ENCODE measurements at places on chromosomes 2 and 18.

DNA sequence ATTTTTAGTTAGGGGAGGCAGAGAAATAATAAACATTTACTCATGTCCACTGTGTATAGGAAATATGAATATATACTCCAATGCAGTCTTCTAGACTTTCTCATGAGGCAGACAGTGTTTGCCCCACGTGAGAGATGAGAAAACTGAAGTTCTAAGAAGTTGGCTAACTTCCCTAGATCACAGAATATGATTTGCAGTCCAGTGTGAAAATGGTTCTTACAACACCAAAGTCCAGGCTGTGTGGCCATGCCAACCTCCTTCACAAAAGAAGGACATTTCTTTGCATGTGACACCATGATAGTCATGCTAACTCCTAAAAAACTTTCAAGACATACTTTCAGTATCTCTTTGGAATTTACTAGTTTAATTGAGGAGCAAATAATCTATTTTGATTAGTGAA, 143.7 kb downstream of the IRS1 start:
- DNase-seq = no peak

DNA sequence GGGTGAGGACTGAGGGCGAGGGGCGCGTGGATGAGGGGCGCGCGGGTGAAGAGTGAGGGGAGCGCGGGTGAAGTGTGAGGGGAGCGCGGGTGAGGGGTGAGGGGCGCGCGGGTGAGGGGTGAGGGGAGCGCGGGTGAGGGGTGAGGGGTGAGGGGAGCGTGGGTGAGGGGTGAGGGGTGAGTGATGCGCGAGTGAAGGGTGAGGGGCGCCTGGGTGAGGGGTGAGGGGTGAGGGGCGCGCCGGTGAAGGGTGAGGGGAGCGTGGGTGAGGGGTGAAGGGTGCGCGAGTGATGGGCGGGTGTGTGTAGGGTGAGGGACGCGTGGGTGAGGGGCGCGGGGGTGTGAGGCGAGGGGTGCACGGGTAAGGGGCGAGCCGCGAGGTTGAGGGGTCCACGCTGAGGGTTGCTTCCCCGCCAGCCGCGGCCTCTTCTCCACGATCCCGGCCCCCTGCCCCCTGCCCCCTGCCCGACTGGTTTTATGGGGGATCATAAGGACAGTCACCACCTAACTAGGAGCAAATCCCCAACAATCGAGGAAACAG, 1.1 kb upstream of the SLC66A2 start:
- no peak for DNase-seq

DNA sequence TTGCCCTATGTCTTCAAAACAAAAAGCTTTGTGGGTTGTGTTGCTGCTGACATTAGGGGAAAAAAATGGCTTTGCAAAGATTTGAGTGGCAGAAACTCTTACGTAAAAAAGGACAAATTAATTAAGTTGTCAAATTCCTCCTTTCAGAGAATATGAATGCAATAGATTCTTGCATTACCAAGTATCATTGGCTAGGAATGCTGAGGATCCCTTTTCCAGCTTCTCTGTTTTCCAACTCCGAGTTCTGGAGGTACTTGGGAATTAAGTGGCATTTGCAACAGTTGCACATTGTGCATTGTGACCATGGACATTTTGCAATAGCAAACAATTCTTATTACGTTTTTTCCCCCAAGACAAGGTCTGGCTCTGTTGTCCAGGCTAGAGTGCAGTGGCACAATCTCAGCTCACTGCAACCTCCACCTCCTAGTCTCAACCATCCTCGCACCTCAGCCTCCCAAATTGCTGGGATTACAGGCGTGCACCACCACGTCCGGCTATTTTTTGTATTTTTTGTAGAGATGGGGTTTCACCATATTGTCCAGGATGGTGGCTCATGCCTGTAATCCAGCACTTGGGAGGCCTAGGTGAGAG, 29.9 kb upstream of the PPP1CB start:
- DNase-seq = no peak

DNA sequence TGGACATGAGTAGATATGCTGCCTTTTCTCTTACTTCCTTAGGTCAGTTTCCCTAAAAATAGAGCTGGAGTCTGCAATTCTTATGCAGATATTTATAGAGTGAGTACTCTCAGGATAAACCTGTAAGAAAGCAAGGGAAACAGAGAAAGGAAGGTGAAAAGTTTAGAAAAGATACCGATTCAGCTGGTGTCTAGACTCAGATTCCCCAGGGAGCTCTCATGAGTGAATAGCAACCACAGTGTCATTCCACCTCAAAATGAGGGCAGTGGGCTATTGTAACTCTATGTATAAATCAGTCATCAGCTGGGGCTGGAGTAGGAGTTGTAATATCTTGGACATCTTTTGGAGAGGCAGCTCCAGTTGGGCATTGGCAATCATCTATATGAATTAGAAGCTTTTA, 1485.1 kb upstream of the TMEFF2 start:
- DNase-seq = no peak

DNA sequence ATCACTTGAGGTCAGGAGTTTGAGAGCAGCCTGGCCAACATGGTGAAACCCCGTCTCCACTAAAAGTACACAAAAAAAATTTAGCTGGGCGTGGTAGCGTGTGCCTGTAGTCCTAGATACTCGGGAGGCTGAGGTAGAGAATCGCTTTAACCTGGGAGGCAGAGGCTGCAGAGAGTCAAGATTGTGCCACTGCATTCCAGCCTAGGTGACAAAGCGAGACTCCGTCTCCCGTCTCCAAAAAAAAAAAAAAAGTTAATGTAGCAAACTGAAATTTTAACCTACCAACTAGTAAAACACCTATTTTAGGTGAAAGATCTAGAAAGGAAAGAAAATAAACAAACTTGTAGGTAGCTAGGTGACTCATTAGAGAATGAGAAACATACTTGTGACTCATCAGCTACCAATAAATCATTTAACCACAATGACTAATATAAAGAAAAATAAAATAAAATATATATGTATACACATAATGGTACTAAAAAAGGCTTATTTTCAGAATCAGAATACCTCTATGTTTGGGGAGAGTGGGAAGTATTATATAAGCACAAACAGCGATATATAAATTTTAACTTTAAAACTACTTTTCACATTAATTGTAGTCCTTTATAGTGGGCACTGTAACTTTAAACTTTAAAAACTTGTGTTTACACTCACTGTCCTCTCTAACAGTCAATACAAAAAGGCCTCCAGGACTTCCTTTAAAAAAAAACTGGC, 36.6 kb downstream of the DARS1 start:
- DNase-seq = peak; percentile 58

DNA sequence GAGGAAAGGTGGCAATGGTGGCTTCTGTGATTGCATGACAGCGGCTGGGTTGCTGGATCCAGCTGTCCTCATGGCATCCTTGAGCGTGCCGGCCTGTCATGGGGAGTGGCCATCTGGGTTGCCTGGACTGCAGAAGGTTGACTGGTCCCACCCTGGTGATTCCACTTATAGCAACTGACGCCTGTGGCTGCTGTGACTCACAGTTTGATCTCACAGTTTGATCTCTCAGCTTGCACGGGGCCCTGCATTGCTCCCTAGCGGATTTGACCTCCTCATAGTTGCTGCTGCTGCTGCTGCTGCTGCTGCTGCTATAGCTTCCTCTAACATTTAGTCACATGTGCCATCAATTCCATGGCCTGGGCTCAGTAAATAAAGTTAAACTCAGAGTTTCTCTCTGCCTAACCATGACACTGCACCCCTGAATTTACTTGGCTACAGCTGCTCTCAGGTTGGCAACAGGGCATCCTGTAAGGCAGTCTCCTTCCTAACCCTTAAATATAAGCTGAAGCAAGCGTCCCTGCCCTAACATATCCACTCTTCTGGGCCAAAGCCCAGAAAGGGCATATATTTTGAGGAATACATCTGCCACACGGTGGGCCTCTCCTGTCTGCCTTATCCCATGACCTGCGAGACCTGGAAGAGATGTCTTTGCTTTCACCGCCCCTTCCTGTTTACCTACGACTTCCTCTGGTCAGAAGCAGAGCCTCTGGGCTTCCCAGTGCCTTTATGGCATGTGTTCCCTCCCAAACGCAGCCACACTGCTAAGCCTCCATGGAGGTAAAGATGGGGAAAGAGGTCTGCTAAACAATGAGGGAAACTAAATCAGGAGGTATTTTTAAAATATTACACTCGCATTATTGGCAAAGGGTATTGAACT, 37.8 kb upstream of the CCDC150 start:
- DNase-seq = peak; percentile 62
